ENCODE measurements at places on chromosomes 11 and 22. TPM values are rescaled to one million over a fixed set of nuclear protein-coding genes. Genes with fewer than 3 reads are reported as not detected.

LYVE1 gene
- not detected for total RNA-seq

APOBEC3H gene
- 7.6 TPM for total RNA-seq

NFAM1 gene
- 0.05 TPM for total RNA-seq

PKNOX2 gene
- total RNA-seq: not detected

DEPDC7 gene
- total RNA-seq: 0.84 TPM

CEP164 gene
- 39.0 TPM for total RNA-seq

DDX6 gene
- 117 TPM for total RNA-seq

OR51E2 gene
- total RNA-seq: not detected

HORMAD2 gene
- not detected for total RNA-seq

TMPRSS4 gene
- not detected for total RNA-seq

SEC14L6 gene
- total RNA-seq: not detected

PARVB gene
- 107 TPM for total RNA-seq

CAPN5 gene
- not detected for total RNA-seq

OR5D16 gene
- total RNA-seq: not detected

SNX32 gene
- 1.2 TPM for total RNA-seq

P2RX6 gene
- not detected for total RNA-seq

FGF19 gene
- total RNA-seq: not detected

FKBP2 gene
- 30.6 TPM for total RNA-seq

HPS4 gene
- total RNA-seq: 51.2 TPM

BBOX1 gene
- not detected for total RNA-seq

GGTLC3 gene
- total RNA-seq: not detected

UPK3A gene
- not detected for total RNA-seq

FGF4 gene
- total RNA-seq: not detected

APOA4 gene
- total RNA-seq: not detected

YAP1 gene
- total RNA-seq: not detected

MS4A3 gene
- total RNA-seq: not detected

EHF gene
- not detected for total RNA-seq

SLC22A25 gene
- total RNA-seq: not detected

TSGA10IP gene
- not detected for total RNA-seq
